ENCODE measurements at places on chromosomes 5 and 9.
A peak's percentile ranks its signal among the peaks of the same experiment; 100 is the strongest.

GRCh38 chr5:59768152-59769040 lies 125.1 kb downstream of the PDE4D start:
- peak; percentile 95 for DNase-seq

- DNase-seq, result no peak
These were observed 1272.0 kb upstream of the ACO1 start for GRCh38 chr9:31112491-31112890.

GRCh38 chr5:128613766-128614165 lies 75.7 kb upstream of the FBN2 start:
- no peak for DNase-seq

DNA sequence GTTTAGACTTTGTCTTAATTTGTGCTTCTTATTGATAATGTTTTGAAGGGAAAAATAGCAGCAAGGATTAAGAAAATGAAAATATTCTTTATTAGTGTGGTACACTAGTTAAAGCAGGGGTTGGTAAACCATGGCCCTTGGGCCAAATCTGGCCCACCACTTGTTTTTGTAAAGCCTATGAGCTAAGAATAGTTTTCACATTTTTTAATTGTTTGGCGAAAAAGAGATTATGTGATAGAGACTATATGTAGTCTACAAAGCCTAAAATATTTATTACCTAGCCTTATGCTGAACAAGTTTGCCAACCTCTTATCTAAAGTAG lies 57.2 kb downstream of the KCNN2 start:
- no peak for DNase-seq

GRCh38 chr5:147661541-147661940 lies 121.0 kb downstream of the JAKMIP2 start:
- DNase-seq, result peak; percentile 20

DNA sequence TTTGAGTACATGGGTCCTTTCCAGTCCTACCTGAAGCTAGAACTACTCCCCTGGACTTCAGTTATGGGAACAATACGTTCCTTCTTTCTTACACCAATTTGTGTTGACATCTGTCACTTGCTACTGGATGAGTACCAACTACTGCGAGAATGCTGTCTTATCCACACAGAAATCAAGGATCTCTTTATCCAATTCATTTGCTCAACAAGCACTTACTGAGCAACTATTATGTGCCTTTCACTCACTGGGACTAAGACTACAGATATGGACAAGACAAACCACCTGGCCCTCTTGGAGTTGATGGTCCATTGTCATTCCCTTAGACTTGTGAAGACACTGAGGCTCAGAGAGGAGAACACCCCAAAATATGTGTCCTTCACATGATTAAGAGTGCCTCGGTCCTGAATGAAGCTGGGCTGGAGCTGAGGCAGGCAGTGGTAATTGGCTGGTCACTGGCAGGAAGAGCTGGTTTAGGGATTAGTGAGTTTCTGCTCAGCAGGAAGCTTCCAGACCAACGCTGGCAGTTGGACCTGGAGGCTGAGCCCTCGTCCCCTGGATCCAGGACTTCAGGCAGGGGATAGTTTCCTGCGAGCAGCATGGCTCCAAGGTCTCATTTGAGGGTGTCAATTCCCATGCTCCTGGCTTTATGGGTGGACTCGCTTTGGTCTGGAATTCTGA lies 8.4 kb upstream of the ARSI start:
- no peak for DNase-seq

DNA sequence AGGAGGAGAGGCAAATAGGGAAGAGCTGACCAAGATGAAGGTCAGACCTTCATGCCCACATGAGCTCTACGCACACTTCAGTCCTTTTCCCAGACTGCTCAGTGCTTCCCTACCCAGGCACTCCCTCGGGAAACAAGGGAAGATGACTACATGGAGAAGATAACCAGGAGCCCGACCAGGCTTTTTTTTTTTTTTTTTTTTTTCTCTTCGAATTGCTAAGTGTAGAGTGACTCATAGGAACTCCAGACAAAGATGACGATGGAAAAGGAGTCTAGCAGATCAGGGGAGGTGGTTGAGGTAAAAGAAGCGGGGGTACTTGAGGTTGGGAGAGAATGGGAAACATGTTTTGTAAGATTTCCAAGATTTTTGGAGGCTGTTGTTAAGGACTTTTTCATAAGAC lies 526.1 kb downstream of the BNC2 start:
- peak; percentile 87 for DNase-seq

DNA sequence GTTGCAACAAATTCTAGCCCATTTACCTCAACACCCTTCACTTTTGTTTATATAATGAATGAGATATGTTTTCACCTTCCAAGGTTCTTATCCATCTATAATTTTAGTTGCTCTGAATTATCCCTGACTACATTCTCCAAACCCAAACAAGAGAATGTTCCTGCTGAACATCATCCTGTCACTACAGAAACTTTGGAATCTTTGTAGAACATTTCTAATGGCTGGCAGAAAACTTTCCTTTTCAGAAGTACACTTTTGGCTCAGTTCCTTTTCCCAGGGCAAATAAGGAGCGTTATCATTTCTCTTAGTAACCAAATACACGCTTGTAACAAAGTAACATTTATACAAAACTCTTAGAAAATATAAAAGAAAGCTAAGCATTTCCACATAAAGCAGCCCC lies 860.6 kb upstream of the SEMA6A start:
- DNase-seq, result no peak

DNA sequence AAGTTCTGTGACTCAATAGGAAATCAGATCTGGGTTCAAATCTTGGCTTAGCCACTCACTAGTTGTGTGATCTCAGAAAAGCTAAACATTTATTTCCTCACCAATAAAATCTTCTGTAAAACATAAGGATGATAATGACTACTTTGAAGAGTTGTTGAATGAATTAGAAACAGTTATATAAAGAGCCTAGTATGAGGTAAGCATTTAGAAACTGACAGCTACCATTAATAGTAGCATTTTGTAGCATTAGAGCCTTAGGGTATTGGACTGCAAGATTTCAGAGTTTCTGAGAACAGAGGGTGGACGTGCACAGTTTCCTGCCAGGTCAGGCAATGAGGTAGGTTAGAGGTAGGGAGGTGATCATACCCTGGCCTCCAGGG lies 293.2 kb downstream of the CWC27 start:
- DNase-seq, result no peak

GRCh38 chr5:98205691-98206461 lies 567.6 kb upstream of the RGMB start:
- DNase-seq, result peak; percentile 91

GRCh38 chr5:36066540-36067210 lies at the start of gene UGT3A2:
Gene UGT3A2 (minus strand): TSS chr5:36066882. CDS start chr5:36066789, 93 bp downstream.
- DNase-seq, result no peak

DNA sequence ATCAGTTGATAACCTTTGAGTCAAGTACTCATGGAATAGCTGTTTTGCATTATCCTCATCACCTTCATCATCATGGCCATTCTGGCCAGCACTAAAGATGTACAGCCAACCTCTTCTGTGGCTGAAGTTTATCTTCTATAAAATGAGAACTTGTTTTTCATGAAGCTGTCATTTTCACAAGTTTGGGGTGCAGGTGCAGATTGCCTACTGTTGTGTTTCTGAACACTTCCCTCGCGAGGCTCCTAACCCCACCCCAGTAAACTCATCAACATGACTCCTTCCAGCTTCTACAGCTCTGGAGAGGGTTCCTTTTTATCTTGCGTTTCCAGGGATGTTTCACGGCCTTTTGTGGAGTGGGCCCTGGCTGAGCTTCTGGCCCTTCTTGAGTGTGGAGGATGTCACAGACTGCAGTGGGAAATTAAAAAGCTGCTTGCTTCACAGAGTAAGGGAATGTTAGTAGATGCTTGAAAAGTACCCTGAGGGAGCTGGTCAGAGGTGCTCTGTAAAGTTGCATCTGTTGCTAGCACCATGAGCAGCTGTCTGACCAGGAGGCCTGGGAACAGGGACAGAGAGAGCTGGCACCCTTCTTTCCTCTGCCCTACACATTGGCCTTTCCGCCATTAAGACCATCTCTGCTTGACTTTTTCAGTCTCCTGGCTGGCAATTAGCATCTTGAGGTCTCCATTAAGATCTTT lies 24.9 kb downstream of the SYK start:
- no peak for DNase-seq

DNA sequence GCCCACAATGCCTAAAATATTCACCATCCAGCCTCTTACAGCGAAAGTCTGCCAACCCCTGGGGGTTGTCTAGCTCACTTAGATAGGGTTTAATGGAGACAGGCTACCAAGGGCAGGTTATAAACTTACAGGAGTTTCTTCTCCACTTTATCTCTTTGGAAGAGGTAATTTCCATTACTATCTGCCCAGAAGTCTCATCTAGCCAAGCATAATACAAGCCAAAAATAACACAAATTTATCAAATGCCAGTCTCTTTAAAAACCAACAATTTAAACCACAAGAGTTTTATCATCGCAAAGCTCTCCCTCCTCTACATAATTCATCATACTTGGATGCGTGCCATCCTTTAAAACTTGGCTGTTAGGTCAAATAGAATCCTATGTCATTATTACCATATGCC lies 6.2 kb downstream of the RBM22 start:
- DNase-seq, result no peak

DNA sequence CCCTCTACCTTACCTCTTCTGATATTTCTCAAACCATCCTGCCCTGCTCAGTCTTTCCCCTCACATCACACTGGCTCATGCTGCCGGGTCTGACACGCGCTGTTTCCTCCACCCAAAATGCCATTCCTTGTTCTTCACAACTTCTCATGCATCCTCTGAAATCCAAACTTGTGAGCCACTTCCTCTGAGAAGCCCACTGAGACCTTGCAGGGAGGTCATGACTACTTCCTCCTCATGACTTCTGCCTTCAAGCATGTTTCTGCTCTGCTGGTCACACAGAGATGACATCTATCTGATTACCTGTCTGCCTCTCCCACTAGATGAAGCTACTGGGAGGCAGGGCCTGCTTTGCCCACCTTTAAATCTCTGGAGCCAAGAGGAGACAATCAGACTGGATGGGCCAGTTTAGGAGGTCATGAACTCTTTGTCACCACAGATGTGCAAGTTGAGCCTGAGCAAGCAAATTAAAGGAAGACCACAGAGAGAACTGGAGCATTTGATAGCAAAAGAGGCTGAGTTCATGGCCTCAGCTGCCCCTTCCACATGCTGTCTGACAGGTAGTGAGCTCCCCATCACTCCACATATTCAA lies 119.8 kb upstream of the TBC1D2 start:
- DNase-seq, result peak; percentile 77

DNA sequence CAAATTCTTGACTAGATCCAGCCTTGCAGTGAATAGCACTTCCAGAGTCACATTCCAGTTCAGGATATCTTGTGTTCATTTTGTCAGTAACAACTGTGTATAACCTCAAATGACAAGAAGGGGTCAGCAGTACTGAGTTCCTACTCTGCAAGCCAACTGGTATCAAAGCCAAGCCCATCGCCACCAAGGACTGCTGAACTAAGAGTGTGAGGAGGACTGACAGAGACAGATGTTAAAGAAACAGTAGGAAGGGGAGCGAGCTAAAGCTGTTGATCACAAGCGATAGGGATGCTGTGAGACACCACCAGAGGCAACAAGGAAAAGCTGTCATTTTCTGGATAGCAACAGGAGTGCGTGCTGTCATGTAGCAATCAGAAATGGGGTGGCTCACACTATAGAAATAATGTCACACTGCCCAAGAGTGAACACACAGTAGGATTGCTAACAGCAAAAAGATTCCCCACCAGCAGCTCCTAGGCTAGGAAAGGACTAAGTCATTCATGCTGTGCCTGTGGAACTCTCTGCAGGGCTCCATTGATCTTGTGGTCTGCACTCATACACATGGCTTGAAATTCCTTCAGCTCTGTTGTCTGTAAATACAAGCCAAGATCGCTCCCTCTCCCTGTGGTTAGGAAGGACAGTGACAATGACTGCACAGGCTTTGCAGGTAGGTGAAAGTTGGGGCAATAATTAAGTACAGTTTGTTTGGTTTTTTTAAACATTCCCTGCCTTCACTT lies 658.6 kb downstream of the NR2F1-AS1 start:
- no peak for DNase-seq

DNA sequence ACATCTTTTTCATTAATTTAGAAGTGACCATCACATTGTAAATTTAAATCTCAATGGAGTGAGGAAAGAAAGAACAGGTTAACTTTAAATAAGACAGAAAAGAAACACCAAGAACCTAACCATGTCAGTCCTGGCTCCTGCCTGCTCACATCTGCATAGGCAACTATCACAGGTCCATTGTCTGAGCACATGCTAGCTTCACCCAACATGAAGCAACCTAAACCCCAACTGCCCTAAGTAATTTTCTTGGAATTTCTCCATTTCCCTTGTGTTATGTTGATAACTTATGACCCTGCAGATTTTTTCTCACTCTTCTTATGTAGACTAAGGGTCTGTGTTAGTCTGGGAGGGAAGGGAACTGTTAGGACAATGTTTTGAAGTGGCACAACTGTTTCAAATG lies 2205.8 kb upstream of the ACO1 start:
- no peak for DNase-seq

GRCh38 chr5:75335952-75336614 lies 937 bp upstream of the HMGCR start:
- peak; percentile 89 for DNase-seq

- no peak for DNase-seq
These were observed 1102.2 kb upstream of the COX7C start for GRCh38 chr5:85515588-85515987.

DNA sequence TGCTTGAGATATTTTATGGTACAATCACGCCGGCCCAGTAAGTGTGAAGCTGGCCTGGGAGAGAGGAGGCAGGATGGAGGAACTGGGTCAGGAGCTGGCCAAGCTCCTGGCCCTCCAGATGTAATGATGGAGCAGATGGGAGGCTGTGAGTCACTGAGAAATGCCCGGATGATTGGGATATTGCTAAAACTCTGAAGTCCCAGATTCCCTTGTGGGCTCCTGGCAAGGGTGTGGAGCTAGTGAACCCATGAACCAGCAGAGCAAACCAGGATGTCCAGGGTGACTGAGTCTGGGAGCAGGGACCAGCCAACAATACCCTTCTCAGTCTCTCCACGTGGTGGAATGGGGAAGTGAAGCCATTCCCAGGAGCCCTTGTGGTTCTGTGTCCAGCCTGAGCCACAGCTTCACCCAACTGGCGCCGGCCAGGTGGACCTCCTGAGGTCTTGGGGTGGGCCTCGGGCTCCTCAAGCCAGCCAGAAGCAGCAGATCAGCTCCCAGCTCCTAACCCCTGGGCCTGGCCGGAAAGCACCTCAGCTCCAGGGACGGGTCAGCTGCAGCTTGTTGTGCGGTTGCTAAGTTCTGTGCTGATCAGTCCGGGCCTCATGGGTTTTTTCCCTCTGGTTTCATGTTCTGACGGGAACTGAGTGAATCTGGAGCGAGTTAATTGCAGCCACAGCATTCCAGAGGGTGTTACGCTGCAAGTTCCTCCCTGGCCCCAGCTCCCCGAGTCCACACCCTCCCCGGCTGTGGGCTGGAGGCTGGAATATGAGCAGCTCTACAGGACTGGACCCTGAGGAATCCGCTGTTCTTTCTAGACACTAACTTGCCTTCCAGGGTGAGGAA lies 37.6 kb downstream of the DUSP1 start:
- DNase-seq, result peak; percentile 100

DNA sequence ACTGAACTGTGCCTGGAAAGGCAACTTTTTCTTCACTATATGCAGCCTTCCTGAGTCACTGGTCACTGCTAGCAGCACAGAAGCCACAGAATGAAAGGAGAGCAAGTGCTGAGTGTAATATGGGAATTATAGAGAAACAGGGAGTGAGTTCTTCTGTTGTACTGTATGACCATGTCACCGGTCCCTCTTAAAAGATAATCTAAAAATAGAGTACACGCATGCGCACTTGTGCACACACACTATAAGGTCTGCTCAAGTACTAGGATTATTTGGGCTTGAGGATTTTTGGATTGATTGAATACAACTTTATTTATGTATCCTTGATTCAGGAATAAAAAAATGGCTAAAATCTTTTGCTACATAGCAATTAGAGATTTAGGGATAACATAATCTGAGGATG lies 571.9 kb downstream of the PDE4D start:
- no peak for DNase-seq

- DNase-seq, result peak; percentile 78
These were observed 72.5 kb upstream of the PANK3 start for GRCh38 chr5:168651648-168652047.
